SW 1271 (cell line): ENCODE measurements at places on chromosomes 5 and 9.

DNA sequence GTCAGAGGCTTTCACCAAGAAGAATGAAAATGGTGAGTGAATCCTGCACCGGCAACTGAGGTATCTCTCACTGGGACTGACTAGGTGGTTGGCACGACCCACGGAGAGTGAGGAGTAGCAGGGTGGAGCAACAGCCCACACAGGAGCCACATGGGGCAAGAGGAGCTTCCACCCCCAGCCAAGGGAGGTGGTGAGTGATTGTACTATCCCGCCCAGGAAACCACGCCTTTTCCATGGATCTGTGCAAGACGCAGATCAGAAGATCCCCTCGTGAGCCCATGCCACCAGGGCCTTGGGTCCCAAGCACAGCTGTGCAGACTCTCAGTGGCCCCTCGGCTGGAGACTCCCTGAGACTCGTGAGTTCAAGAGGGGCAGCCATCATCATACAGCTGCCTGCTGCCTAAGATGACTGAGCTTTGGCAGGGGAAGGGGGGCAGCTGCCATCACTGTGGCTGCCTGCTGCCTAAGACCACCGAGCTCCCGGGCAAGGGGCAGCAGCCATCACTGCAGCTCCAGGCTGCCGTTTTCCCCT lies 229.5 kb downstream of the AP3B1 start:
- DNase-seq: no peak

- no peak for DNase-seq
Measured at GRCh38 chr5:36300927-36301540, 668 bp downstream of the RANBP3L start.

- DNase-seq: no peak
Measured at GRCh38 chr5:126544087-126544740, 50.8 kb downstream of the ALDH7A1 start.

GRCh38 chr5:157624144-157624543 lies 28.1 kb downstream of the SOX30 start:
- DNase-seq: no peak

DNA sequence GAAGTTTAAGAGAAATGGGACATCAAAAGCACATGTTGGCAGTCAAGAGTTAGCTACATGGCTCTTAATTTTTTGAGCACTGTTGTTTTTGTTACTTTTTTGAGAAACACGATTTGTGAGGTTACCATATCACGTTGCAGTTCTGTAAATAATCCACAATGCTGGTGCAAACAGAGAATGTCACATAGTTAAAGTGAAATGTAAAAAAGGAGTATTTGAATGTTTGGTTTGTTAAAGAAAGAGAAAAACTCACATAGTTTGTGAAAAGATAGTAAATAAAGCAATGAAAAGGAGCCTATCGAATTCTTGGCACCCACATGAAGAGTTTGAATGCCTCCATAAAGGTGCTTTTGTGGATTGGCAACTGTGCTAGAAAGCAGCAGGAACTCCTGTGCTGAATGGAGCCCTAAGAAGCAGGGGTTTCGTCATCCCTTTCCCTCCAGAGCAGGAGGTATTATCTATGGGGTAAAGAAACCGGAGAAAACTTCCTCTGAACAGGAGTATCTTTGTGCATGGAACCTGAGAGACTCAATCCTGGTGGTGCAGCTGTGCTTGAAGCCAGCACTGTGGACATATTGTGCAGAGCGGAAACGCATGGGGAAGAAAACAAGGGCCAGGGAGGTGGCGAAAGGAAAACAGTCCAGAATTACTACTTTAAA lies 148.5 kb upstream of the OTULINL start:
- no peak for DNase-seq

DNA sequence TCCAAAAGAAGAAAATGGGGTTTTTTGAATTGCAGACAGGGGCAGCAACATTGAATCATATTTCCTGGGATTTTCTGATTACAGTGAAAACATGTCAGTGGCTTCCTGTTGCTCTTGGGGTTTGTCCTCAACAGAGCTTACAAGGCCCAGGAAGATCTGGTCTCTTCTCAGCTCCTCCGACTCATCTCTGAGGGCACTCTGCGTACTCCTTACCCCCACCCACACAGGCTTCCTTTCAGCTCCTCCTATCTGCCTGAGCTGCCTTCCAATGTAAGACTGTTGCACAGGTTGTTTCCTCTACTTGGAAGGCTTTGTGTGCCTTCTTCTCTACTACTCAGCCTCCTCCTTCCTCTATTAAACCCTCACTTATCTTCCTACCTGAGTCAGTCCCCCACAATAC lies 245.1 kb upstream of the MEF2C start:
- DNase-seq: no peak

DNA sequence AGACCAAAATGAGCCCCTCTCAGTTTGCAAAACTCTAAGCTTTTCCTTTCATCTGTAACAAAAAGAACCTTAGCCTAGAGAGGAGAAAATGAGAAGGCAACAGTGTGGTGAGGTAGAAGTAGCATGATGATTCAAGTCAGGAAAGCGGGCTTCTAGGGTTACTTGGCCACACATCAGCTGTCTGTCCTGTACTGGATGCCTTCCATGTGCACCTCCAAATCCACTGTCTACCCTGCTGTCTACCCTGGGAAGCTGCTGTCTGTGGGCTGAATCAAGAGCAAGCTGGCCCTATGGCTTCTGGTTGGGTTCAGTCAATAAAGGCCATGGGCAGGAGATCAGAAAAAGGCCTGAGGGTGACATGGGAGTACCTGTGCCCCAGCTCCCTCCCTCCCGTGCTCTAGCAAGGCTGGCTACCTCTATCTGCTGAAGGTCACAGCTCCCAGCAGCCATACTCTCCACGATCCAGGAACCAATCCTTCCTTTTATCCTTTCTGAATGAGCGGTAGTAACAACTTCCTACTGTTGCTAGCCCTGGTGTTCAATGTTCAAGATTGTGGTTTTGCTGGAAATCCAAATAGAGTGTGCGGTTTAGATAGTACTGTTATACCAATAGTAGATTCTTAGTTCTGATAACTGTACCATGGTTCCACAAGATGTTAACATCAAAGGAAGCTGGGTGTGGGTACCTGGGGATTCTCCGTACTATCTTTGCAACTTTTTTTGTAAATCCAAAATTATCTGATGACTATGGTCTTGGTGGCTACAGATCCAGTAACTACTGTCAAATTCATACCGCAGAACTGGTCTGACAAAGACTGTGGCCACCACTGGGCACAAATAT lies 191.0 kb downstream of the ESM1 start:
- no peak for DNase-seq

DNA sequence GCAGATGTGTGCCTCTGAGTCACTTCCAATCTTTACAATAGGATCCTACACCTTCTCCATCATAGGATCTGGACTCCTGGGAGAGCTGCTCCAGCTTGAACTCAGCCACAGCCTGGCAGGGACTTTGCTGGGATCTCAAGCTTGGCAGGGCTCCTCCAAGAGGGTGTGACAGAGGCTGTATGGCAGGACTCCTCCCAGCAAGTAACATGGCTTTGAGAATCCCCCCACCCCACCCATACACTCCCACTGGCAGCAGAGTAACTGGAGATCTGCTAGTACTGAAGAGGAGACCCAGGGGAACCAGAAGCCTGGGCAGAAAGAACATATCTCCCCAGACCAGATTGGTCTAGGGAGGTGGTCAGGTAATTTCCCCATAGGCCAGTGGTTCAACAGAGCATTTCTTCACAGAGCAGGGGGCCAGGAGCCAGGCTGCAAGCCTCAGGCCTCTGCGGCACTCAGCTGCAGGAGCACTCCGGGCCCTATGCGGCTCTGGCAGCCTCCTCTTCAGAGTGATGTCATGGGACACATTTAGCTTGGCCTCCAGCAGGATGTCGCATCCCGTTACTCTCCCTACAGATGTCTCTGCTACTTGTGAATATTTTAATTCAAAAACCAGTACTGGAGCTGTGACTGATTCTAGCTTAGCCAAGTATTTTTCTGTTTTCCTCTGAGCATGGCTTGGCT lies 1.7 kb upstream of the ACSL6 start:
- DNase-seq: no peak

GRCh38 chr9:33453999-33454660 lies 6.7 kb upstream of the AQP3 start:
- DNase-seq: no peak

DNA sequence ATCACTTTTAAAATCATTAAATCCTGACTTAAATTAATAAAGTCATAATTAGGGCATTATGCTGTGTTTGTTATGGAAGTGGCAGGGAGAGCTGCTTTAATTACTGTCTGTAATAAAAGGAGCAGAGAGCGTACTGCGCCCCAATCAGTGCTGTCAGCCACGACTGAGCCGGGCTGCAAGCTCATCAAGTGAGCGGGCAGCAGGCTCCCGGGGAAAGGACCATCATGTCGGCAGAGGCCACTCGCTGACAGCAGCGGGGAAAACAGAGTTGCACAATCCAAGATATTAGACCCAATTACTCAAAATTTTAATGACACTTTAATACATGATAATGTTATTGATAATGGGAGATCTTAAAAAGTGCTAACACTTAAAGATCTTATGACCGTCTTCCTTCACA lies 181.6 kb downstream of the AP3B1 start:
- no peak for DNase-seq

- DNase-seq: no peak
Measured at GRCh38 chr5:1153428-1153827, 41.6 kb upstream of the SLC12A7 start.

DNA sequence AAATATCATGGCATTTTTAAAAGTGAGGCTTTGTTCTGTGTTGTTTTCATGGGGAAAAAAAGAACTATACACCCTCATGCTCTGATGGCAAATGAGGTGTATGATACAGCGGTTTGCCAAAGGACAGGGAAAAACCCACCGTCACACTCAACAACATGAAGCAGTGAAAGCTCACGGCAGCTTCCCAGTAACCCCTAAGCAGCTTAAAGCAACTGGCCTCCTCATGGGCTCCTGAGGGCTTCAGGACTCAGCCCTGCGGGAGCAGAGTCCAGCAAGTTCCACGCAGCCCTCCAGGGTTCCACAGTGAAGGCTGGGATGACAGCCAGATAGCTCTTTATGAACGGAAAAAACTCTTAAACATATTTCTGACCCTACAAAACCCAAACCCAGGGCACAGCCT lies 12.9 kb downstream of the BARHL1 start:
- no peak for DNase-seq

- no peak for DNase-seq
Measured at GRCh38 chr9:37990404-37991015, 78.5 kb downstream of the SHB start.

- no peak for DNase-seq
Measured at GRCh38 chr5:97102010-97102470, 40.4 kb downstream of the LIX1 start.

- no peak for DNase-seq
Measured at GRCh38 chr9:99360026-99360425, 137.9 kb downstream of the SEC61B start.

DNA sequence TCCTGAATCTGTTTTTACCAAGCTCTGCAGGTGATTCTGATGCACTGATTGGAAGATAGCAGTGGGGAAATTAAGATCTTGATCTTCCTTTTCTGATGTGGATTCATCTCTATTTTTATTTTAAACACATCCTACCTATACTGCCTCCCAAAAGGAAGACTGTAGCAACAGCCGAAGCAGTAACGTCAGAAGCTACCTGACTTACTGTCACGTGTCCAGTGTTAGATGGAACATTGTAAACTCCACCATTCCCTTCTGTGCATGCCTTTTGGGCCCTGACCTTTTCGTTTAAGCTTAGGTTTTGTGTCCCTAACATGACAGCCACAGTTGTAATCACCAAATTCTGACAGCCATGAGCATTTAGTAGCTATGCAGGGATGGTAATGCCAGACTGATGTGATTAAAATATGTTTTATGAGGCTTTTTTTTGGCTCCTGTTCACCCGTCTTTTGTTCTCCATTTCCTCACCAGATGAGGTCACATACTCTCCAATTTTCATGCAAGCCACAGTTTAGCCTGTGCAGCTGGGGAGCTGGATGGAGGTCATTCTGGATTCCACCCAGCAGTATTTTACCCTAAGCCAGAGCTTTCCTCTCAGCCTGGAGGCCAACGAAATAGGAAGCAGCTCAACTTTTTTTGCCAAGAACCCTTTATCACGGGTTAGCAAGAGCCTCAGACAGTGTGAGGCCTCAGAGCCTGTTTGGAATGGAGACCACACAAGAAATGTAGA lies 15.6 kb upstream of the FOXD1 start:
- no peak for DNase-seq

GRCh38 chr5:71503536-71503935 lies 48.1 kb downstream of the BDP1 start:
- DNase-seq: no peak

DNA sequence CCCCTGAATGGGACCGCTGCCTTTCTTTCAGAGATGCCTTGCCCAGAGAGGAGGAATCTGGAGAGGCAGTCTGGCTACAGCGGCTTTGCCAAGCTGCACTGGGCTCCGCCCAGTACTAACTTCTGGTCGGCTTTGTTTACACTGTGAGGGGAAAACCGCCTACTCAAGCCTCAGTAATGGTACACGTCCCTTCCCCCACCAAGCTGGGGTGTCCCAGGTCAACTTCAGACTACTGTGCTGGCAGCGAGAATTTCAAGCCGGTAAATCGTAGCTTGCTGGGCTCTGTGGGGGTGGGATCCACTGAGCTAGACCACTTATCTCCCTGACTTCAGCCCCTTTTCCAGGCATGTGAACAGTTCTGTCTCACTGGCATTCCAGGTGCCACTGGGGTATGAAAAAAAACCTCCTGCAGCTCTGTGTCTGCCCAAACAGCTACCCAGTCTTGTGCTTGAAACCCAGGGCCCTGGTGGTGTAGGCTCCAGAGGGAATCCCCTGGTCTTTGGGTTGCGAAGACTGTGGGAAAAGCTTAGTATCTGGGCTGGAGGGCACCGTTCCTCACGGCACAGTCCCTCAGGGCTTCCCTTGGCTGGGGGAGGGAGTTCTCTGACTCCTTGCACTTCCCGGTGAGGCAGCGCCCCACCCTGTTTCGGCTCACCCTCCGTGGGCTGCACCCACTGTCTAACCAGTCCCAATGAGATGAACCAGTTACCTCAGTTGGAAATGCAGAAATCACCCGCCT lies 171.2 kb downstream of the CWC27 start:
- DNase-seq: no peak

- no peak for DNase-seq
Measured at GRCh38 chr5:6162175-6162574, 216.2 kb downstream of the MED10 start.

- DNase-seq: peak; percentile 11
Measured at GRCh38 chr5:68343421-68343826, 127.9 kb downstream of the PIK3R1 start.

DNA sequence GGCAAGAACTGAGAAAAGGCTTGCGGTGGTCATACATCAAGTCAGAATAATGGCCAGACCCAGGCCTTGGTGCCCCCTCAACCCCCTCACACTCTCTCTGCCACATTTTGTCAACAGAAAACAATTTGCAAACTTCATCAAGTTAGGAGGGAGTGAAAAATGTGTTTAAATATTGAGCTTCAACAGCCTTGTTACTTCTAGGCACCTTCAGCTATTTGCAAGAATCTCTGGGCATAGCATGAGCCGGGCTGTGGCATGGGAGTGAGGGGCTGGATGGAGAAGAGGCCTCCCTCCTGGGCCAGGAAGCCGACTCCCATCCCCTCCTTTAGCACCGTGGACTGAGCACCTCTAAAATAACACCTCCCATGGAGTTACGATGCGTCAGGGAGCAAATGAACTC lies 52.2 kb upstream of the GRHPR start:
- no peak for DNase-seq

- no peak for DNase-seq
Measured at GRCh38 chr5:128749136-128749898, 211.3 kb upstream of the FBN2 start.
